ENCODE measurements at places on chromosomes 3 and 15.

- DNase-seq, result no peak
These were observed 32.5 kb downstream of the PARP15 start for GRCh38 chr3:122609798-122610559.

GRCh38 chr3:4507024-4507596 is 14.0 kb downstream of the ITPR1 start:
- no peak for DNase-seq

GRCh38 chr3:190444576-190445145 is 5.0 kb downstream of the TMEM207 start:
- no peak for DNase-seq

GRCh38 chr15:71708741-71709140 is 101.6 kb upstream of the NR2E3 start:
- no peak for DNase-seq

- no peak for DNase-seq
These were observed 10.5 kb upstream of the HES1 start for GRCh38 chr3:194125442-194125841.

GRCh38 chr3:183878071-183878470 is 6.6 kb downstream of the PARL start:
- DNase-seq, result no peak

- DNase-seq, result no peak
These were observed 58.8 kb downstream of the AMOTL2 start for GRCh38 chr3:134315286-134316106.

GRCh38 chr3:187673012-187673411 is 2.8 kb upstream of the SST start:
- no peak for DNase-seq

- no peak for DNase-seq
These were observed at the start of gene COL6A6 for GRCh38 chr3:130516645-130517512. Gene COL6A6 (plus strand): TSS chr3:130517177. CDS start chr3:130560365, 43,188 bp downstream.

GRCh38 chr3:116198087-116198486 is 247.2 kb downstream of the LSAMP start:
- DNase-seq, result no peak

GRCh38 chr3:176767385-176767784 is 429.9 kb downstream of the TBL1XR1 start:
- no peak for DNase-seq

- DNase-seq, result no peak
These were observed 933 bp downstream of the DZIP1L start for GRCh38 chr3:138114431-138114918.

- DNase-seq, result no peak
These were observed 99.6 kb downstream of the TMCC1 start for GRCh38 chr3:129793942-129794310.

DNA sequence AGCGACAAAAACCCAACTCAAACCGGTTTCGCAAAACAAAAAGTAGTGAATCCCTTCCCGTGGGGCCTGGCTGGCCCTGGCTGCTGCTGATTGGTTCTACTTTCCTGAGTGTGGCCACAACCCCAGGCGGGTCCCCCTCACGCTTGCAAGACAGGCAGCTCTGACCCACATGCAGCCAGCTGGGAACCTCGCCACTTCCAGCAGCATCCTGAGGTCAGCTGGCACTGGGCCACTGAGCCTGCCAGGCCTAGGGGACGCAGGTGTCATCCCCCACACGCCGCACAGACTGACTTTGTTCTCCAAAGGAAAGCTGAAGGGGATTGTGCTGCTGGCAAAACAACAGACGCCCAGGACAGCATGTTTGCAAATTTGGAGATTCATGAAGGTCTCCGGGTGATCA is 111.1 kb downstream of the TPRA1 start:
- no peak for DNase-seq

DNA sequence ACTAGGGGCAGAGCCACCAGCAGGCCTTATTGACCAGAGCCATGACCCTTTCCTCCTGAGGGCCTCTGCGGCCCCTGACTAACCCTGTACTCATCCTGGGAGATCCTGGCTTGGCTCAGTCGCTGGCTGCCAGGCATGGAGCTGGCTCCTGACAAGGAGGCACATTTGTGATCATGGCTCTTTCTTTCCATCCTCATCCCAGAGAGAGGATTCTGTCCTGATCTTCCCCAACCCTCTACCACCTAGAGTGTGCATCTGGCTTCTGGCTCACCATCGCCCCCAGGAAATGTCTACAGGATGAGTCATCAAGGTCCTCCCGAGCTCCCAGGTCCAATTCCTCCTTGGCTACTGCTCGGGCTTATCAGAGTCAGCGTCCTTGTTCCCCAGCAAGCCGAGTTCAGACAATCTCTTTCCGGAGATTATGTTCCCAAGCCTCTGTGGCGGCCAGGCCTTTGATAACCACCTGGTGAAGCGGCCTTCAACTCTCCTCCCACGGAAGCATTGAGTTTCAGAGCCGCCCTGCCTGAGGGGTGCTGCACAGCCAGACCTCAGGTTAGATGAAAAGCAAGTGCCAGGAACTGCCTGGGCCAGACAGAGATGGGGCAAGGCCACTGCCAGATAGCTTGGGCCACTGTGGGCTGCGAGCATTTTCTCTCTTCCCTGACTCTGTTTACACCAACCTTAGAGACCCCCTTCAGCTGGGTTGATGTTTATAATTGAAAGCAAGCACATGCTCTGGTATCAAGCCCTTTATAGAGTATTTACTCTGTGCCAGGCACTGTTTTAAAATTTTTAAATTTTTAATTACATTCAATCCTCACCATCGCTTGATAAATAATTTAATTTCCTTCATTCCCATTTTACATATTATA is 44.3 kb upstream of the MRPS22 start:
- no peak for DNase-seq

GRCh38 chr3:106631373-106632108 is 745.7 kb upstream of the CCDC54 start:
- DNase-seq, result no peak

GRCh38 chr3:58638591-58638990 is 28.0 kb downstream of the FAM3D start:
- DNase-seq, result no peak

DNA sequence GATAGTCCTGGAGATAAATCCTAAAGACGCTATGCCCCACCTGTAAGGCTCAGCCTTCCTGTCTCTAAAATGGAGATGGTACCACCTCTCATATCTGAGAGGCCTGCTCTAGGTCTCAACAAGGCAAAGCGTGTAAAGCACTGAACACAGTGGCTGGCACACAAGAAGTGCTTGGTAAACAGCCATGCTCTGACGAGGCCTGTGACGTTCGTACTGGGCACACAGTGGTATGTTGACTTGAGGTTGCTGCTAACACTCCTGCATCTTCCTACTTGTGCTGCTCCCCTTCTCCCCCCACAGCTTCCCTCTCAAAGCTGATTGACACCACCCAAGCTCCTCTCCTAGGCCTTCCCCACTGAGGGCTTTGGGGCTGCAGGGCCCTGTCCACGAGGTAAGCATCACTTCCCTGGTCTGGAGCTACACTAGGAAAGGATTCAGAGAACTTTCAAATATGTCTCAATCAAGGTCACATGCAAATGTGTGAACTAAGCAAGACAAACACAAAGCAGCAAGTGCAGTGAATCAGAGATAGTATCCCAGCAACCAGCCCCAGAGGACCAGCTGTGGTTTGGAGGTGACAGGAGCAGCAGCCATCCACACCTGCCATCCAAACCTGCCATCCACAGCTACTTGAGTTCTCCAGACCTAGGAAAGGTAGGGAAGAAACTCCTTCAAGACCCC is 177.5 kb downstream of the STT3B start:
- no peak for DNase-seq

GRCh38 chr15:69777356-69777755 is 320.4 kb downstream of the TLE3 start:
- DNase-seq, result no peak

DNA sequence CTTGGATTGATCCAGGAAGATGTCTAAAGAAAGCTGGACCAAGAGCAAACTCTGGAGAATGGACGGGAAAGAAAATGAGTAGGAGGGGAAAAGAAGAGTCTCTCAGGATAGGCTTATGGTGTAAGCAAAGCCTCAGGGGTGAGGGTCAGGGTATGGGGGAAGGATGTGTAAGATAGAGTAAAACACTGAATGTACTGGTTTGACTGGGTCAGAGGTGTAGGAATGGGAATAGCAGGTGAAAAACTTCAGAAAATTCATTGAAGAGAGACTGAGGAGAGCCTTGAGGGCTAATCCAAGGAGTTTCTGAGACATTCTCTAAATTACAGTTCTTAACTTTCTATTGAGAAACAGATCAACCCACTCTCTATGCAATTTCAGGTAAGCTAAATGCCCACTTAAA is 857.3 kb downstream of the FHIT start:
- DNase-seq, result no peak

- no peak for DNase-seq
These were observed 11.1 kb upstream of the MCF2L2 start for GRCh38 chr3:183439515-183439914.

- no peak for DNase-seq
These were observed 545.5 kb downstream of the NTRK3 start for GRCh38 chr15:87711026-87711425.

DNA sequence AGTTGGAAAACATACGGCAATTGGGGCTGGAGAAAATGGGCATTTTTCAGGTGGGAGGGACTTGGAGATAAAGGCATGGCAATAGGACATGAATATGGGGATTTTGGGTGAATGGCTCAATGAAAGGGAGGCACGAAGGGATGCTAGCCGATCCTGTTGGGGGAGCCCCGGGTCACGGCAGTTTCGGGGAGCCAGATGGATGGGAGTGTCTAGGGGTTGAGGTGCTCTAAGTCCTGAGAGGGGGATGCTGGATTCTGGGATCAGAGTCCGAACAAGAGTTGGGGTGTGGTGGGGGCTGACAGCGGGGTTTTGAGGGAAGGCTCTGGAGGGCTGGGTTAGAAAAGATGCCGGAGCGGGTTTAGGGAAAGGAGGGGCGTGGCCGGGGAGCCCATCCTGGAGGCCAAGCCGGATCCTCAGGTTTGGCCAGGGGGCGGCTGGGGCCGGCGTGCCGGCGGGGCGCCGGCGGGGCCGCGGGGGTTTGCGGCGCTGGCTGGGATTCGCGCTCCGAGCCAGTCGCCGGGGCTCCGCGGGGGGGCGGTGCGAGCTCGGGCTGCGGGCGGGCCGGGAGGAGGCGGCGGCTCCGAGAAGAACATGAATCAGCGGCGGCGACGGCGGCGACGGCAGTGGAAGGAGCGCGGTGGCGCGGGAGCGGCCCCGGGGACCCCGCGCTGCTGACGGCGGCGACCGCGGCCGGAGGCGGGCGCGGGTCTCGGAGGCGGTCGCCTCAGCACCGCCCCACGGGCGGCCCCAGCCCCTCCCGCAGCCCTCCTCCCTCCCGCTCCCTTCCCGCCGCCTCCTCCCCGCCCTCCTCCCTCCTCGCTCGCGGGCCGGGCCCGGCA is at the start of gene TYRO3:
Gene TYRO3 (plus strand): TSS at position 813 of the 839 bp plus-strand sequence. CDS start 46 bp downstream, outside the sequence.
- peak; percentile 78 for DNase-seq

DNA sequence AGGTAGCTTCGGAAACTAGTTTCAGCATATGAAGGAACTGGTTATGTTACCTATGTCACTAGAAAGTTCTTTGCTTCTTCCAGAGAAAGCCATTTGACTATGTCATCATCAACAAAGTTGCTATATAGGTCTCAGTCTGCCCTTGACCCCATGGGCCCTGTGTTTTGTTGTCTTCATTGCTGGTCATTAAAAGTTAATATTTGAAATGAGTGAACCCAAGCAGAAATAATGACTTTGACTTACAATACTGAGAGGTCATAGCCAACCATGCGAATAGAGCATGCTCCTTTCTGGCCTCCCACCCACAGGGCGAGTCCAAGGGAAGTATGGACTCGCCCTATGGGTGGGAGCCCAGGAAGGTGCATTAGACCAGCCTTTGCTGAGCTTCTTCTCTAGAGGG is 40.9 kb downstream of the APH1B start:
- no peak for DNase-seq

DNA sequence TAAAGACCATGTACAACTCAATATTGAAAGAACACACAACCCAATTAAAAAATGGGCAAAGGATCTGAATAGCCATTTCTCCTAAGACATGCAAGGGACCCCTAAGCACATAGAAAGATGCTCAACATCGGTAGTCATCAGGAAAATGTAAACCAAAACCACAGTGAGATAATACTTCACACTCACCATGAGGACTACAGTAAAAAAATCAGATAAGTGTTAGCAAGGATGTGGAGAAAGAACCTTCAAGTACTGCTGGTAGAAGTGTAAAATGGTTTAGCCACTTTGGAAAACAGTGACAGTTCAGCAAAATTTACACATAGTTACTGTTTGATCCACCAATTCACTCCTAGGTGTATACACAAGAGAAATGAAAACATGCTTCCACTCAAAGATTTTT is 30.1 kb upstream of the XIRP1 start:
- no peak for DNase-seq

Data from CD4-positive, alpha-beta T cell (primary cell).